ENCODE measurements at places on chromosomes 12 and 14.
A peak's percentile ranks its signal among the peaks of the same experiment; 100 is the strongest.

DNA sequence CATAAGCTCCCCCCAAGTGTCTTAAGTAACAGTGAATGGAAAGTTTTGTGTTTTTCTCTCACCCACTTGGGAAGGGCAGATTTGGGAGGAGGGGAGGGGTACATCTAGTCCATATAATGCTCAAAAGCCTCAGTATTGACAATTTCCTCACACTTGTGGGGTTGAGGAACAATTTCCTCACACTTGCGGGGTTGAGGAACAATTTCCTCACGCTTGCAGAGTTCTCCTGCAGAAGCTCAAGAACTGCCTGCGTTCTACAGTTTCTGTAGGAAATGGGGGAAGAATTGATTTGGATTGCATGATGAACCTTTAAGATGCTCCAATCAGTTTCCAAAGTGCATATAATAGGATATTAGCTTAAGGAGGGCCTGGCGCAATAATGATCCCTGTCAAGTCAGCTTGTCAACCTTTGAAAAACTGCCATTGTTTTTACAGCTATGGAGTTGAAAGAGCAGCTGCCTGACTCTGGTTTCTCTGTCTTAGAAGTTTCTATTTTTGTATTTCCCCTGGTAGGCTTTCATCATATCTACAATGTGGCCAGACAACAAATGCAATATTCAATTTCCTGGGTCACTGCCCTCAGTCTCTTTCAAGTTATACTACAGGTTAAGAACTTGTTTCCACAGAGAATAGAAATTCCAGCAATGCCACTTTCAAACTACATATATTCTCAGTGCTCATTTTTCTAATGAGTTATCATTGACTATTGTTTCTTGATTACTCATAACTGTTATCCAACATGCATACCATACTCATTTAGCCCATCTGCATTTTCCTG, 66.5 kb downstream of the PLEKHG7 start:
- no peak for DNase-seq

GRCh38 chr14:101928415-101928841, 35.9 kb upstream of the DYNC1H1 start:
- DNase-seq: no peak

DNA sequence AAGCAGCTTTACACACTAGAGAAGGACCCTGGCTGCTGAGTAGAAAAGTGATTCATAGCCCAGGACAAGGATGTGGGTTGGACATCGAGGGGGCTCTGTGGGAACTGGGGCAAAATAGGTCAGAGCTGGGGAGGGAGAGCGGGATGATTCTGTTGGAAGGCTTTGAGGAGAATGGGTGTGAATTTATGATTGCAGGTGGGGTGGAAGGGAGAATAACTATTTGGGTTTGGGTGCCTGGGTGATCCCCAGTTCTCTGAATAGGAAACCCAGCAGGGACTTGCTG, 13.1 kb downstream of the SERPINA3 start:
- no peak for DNase-seq

GRCh38 chr12:104896146-104896545, 61.9 kb downstream of the SLC41A2 start:
- peak; percentile 69 for DNase-seq

DNA sequence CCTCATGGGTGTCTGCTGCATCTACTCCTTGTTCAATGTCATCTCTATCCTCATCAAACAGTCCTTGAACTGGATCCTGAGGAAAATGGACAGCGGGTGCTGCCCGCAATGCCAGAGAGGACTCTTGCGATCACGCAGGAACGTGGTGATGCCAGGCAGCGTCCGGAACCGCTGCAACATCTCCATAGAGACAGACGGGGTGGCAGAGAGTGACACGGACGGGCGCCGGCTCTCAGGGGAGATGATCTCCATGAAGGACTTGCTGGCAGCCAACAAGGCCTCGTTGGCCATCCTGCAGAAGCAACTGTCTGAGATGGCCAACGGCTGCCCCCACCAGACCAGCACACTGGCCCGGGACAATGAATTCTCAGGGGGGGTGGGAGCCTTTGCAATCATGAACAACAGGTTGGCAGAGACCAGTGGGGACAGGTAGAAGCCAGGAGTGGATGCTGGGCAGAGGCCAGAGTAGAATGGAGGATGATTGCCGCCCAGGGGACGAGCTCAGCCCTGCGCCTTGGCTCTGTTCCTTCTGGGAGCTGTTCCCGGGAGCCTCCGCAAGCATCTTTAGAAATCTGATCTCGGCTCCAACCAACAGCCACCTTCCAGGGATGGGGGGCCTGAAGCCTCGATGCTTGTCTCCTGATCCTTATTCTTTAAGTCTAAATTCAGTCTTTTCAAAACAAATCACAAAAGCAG, 71.6 kb upstream of the PSMC1 start:
- no peak for DNase-seq

- no peak for DNase-seq
These were observed 83.2 kb downstream of the ALG10B start for GRCh38 chr12:38399711-38400206.

DNA sequence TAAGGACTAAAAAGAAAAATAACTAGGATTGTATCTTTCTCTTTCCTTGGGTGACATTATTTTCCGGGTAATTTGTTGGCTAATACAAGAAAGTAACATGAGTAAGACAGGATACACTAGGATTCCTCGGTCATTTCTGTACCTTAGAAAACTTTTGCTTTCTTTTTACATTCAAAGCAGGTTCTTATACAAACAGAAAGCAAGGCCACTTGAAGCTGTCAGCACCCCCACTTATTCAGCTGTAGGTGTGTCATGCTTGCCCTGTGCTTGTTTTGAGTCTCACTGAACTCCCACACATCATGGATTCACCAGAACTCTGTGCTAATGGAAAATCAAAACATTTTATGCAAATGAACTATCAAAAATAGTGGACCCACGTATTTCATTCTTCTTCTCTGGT, 266.8 kb upstream of the CLEC14A start:
- peak; percentile 38 for DNase-seq

- DNase-seq: no peak
These were observed 4.0 kb downstream of the PTGER2 start for GRCh38 chr14:52318062-52318461.

GRCh38 chr14:79567306-79567705, 644.0 kb downstream of the DIO2 start:
- DNase-seq: no peak

- no peak for DNase-seq
These were observed 48.5 kb downstream of the TSPAN9 start for GRCh38 chr12:3125674-3126073.

DNA sequence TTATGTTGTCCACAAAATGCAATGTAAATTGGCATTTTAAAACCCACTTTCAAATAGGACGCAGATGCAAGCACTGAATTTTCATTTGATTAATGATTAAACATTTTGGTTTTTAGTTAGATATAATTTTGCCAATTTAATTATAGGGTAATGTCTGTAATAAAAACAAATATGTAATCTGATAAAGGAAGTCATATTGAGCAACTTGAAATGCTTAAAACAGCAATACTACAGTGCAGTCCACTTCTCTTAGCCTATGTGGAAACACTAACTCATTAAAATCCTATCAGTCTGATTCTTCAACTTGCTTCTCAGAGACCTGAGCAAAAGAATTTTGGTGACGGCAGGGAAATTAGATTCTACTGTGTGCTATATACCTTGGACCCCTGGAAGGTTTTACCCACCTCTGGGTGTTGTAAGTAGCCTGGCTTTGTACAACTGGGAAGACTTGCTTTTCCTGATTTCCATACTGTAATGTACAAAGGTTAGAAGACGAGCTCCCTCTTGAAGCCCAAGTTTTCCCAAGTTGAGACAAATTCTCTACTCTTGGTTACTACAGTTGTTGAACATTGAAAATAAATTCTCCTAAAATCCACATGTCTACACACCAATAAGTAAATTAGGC, 4.1 kb downstream of the TRHDE start:
- no peak for DNase-seq

- DNase-seq: peak; percentile 69
These were observed 137.6 kb upstream of the PPFIA2 start for GRCh38 chr12:81896771-81897170.

DNA sequence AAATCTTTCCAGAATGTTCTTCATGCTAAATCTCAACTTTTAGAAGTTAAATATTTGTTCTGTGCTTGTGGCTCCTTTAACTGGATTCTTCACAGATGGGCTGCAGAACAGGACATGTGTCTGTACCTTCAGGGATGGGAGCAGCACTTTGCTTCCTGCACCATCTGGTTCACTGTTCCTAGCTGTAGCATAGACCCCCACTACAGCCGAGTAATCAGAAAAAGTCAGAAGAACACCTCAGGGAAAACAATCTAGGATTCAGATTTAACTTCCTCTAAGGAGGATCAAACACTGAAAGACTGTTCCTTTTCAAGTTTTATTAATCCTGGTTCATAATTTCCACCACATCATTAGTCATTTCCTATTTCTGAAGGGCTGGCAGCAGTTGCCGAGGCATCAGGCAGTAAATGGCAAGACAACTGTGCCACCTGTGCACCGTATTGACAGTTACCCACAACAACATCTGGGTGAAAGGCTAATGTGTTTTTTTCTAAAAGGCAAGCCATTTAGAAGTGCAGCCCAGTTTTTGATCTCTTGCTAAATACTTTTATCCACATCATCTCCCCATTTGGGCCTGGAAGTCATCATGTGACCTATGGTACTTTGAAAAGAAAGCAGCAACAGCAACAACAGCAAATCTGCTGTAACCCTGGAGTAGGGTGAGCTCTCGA, 212.8 kb upstream of the BMP4 start:
- no peak for DNase-seq

DNA sequence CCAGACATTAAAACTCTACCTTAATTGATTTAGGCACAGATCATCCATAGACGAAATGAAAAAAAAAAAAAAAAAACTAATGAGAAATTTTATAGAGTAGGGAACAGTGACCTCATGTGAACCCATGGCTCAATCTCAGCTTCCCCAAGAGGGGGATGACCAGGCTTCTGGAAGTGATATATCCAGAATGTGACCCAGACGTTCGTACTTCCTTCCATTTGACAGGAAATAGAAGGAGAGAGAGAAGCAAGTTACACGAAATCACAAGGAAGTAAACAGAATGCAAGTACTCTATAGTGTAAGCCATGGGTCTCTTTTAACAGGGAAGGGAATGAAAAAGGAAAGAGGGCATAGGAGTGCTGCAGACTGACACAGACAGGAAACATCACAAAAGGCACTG, 10.1 kb downstream of the FOXN3 start:
- DNase-seq: no peak

GRCh38 chr12:108634341-108634751, 652 bp upstream of the SELPLG start:
- DNase-seq: peak; percentile 70

- DNase-seq: peak; percentile 52
These were observed 168.1 kb upstream of the NOVA1 start for GRCh38 chr14:26765768-26766520.

All from DMS53 (cell line).